ENCODE measurements at places on chromosomes 1 and 21.

DNA sequence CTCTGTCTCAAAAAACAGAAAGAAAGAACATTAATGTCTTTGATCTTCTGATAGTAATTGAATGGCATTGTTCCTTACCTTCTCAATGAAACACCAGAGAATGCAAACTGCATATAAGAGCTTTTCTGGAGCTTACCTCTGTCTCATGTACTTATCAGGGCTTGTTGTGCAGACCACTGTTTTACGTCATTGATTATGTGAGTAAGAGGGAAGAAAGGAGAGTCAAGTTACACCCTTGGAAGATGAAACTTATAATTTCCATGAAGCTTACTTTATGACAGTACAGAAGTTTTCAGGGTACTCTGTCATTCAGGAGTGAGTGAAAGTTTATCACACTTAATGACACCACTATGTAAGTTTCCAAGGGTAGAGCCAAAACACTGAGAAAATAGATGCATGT is 49.0 kb upstream of the MAB21L3 start:
- no peak for DNase-seq

DNA sequence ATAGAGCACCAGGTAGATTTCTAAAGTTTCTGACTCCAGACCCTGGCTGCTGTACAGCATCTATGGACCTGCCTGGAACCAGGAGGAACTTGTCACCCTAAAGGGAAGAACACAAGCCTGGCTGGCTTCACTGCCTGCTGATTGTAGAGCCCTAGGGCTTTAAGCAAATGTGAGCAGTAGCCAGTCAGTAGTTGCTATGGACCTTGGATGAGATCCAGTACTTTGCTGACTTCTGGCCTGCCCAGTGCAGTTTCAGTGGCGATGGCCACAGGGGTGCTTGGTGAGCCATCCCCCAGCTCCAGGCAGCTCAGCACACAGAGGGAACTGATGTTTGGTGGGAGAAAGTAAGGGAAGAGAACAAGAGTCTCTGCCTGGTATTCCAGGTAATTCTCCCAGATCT is 68.4 kb downstream of the ATP6V1G3 start:
- DNase-seq: no peak

DNA sequence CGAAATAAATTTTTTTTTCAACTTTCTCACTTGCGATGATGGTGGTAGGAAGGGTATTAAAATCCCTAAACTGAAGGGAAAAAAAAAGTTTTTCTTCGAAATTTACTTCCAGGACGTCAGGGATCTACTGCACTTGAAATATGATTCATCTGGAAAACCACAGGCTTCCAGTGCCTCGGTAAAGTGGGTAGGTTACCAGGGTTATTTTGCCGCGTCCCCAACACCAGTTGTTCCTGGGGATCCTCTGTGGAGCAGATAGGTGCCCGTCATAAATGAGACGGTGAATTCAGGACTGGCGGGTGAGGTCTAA is 773 bp downstream of the RABIF start:
- peak; percentile 71 for DNase-seq

GRCh38 chr1:157166590-157166989 is 28.4 kb upstream of the ETV3 start:
- no peak for DNase-seq

GRCh38 chr21:38780879-38781278 is 24.9 kb upstream of the ETS2 start:
- DNase-seq: no peak

DNA sequence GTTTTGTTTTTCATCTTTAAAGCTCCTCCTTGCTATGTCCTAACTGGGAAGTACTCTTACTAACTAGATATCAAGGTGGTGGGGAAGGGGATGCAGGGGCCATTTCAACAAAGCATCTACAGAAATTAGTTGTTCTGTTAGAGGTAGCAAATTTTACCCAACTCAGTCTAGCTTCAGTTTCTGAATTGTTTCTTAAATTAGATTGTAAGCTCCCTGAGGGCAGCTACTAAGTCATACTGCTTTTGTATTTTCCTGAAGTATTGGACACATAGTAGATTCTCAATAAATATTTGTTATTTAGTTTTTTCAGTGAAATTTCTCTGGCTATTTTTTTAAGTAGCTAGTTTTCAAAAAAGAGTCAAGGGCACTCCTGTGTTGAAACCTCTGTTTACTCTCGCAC is 1.8 kb downstream of the UBAP2L start:
- no peak for DNase-seq

DNA sequence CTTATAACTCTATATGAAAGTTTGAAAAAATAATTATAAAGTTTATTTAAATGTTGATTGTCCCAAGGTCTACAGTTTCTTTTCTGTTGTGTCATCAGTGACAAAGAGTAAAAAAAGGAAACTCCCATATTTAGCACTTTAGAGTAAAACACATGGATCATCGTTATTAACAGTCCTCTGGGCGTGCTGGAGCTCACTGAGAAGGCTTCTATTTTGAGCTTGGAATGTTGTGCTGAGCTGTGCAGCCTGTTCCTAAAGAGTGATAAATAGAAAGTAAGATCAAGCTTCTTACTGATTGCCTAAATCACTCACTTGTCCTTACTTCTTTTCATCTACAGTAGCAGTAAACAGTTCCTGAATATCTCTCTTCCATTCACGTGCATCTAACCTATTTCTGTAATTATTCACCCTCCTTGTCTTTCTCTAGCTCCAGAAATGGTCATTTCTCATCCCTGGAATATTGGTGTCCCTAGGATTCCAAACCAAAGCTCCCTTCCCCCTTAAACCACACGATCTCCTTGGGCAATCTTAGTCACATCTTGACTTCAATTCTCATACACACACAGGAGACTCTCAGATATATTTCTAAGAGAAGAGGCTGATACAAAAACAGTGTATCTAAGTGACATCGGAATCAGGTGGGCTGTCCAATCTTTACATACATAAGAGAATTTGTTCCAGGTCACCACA is 11.9 kb downstream of the GBP5 start:
- no peak for DNase-seq

DNA sequence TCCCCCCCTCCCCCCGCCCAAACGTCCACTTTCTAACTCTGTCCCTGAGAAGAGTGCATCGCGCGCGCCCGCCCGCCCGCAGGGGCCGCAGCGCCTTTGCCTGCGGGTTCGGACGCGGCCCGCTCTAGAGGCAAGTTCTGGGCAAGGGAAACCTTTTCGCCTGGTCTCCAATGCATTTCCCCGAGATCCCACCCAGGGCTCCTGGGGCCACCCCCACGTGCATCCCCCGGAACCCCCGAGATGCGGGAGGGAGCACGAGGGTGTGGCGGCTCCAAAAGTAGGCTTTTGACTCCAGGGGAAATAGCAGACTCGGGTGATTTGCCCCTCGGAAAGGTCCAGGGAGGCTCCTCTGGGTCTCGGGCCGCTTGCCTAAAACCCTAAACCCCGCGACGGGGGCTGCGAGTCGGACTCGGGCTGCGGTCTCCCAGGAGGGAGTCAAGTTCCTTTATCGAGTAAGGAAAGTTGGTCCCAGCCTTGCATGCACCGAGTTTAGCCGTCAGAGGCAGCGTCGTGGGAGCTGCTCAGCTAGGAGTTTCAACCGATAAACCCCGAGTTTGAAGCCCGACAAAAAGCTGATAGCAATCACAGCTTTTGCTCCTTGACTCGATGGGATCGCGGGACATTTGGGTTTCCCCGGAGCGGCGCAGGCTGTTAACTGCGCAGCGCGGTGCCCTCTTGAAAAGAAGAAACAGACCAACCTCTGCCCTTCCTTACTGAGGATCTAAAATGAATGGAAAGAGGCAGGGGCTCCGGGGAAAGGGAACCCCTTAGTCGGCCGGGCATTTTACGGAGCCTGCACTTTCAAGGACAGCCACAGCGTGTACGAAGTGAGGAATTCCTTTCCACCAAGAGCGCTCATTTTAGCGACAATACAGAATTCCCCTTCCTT is 158.1 kb downstream of the RUNX1 start:
- DNase-seq: no peak

DNA sequence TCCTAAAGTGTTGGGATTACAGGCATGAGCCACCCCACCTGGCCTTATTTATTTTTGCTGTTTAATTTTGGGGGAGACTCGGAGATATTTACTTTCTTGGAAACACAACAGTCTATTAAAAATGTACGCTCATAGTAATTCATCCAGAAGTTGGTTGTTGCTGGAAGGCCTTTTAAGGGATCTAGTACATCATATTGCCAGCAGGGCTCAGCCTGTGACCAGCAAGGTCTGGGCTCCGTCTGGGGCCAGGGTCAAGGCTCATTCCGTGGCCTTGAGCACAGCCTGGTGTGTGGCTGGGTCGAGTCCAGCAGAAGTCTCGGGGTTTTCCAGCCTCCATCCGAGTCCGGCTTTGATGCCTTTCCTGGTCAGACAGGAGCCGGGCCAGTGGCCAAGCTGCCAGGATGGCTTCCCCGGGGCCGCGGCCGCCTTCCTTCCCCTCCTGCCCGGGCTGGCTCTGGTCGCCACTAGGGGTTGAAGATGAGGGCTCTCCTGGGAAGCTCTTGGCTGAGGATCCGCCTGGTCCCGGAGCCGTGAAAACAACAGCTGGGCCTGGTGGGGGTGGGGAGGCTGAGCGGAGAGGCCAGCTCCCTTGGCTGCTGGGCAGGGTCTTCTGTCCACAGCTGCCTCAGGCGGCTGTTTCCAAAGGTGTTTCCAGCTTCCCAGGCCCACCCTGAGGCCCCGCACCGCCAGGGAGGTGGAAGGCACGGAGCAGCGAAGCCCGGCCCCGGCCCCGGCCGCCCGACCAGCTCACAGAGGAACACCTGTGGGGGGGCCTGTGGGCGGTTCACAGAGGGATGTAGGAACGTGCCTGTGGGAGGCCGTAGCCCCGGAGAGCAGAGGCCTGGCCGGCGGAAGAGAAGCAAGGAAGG is 5.1 kb upstream of the VWA1 start:
- peak; percentile 63 for DNase-seq

DNA sequence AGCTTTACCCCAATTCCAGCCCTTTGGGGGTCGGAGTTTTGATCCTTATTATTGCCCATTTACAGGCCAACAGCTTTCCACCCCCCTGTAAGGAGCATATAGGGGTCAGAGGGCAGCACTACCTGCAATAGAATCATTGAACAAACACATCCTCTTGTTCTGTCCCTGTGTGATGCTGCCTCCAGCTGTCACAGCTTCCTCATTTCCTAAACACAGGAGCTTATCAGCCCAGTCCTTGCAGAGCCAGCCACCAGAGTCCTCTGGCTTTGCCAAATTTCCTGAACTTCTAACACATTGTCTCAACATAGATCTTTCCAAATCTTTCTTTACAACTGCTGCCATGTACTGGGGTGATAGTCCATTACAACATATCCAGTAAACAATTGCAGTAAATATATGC is 32.8 kb upstream of the PTBP2 start:
- no peak for DNase-seq

DNA sequence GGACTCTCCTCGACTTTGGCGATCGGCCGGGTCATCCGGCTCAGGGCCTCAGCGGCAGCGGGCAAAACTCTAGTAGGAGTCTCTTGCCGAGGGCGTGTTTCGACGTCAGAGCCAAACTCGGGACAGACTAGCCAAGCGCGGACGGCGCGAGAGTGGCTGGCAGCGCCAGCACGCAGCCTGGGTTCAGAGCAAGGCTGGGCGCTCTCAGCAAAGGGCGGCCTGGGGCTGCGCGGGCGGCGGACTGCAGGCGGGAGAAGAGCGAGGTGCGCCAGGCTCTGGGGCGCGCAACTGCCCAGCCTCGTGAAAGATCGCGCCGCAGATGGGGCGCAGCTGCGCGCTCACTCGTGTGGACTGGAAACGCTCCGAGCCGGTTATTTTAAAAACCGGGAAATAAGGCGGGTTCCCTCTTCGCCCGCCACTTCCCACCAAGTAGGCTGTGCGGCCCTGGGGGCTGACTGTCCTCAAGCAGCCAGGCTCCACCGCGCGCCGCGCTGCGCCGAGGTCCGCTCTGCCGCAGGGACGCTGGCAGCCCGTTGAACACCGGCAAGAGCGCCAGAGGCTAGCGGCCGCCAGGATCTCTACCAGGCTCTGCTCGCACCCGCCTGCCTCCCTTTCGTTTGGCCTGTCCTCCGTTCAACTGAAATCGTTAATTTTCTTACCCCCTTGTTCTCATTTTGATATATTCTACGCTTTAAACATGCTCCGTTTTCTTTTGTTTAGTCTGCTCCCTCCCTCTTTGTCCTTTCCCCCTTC is 2.4 kb downstream of the ALX3 start:
- no peak for DNase-seq

DNA sequence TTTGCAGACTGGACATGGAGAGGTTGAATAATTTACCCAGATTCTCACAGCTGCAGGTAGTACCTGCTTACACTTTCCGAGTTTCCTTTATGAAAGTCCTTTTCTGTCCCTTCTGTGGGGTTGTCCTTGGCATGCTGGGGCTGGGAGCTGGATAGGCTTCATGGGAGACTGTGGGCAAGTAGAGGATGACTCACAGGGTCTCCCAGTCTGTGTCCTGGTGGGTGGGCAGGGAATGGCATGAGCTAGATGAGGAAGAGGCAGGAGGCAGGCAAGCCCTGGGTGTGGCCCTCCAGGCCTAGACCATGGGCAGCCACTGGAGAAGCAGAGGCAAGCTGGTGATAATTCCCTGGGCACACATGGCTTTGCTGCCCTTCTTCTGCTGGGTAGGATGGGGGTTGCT is 80.6 kb downstream of the NAV1 start:
- no peak for DNase-seq

DNA sequence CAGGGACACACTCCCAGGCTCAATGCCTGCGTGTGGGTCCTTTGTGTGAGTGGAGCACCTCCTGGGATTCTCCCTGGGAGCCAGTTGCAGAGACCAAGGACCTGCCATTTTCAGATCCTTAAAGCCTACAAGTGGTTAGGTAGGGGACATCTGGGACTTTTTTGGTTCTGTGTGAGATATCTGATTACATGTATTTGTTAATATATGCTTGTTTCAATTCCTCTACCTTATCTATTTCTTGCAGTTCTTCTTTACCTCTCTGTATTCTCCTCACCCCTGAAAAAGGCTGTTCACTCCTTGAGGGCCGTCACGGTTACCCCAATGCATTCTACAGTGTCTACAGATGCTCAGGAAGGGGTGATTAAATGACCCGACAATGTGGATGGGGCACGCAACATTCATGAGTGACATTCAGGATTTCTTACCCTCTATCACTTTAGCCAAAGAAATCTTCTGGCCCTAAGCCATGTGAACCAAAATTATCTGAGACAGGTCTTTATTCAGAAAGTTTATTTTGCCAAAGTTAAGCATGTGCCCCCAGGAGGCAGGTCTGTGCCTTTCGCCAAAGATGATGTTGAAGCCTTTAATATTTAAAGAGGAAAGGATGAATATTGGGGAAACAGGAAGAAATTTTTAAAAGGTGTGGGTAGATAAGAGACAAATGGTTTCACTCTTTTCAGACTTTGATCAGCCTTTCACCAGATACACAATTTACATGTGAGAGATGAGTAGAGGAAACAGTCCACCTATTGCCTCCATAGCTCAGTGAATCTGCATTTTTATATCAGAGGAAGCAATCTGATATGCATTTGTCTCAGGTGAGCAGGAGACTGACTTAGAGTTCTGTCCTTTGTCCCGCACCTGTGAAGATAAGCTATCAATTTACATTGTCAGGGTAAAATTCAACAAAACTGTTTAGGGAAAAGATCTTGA is 44.6 kb upstream of the MPZL1 start:
- DNase-seq: no peak

DNA sequence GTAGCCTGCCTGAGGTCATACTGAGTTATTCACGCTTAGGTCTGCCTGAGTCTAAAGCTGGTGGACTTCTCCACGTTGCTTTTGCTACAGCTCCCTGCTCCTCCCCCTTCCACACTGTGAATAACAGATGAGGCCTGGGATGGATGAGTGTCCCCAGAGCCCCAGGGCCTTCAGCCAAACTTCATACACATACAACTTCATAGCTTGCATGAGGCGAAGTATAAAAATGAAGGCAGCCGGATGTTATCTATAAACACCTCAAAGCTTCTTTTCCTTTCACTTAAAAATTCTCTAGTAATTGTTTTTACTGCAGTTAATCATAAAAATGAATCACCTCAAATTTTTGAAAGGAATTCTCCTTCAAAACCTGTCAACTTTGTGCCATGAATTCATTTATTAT is 70.2 kb downstream of the DAB1 start:
- no peak for DNase-seq

Data from NCI-H1092 treated with DMSO at 0.1 percent for 48 hours (cell line).